ENCODE measurements at places on chromosomes 13 and 19. TPM values are rescaled to one million over a fixed set of nuclear protein-coding genes. Genes with fewer than 3 reads are reported as not detected.

The ZNF285 gene
- 3.4 TPM for total RNA-seq

The CLPTM1 gene
- 37.4 TPM for total RNA-seq

The ZIK1 gene
- total RNA-seq, result 10.1 TPM

The SYNGR4 gene
- total RNA-seq, result not detected

The CBARP gene
- total RNA-seq, result 1.7 TPM

The SH2D3A gene
- total RNA-seq, result under 0.01 TPM

The CDC34 gene
- total RNA-seq, result 78.8 TPM

The DCLK1 gene
- total RNA-seq, result 2.1 TPM

The KLK14 gene
- total RNA-seq, result not detected

The ZNF506 gene
- 15.2 TPM for total RNA-seq

Measured in regular cardiac myocyte (primary cell).